ENCODE measurements at places on chromosomes 16 and 17.

GRCh38 chr17:58364270-58364942 lies 12.4 kb upstream of the SUPT4H1 start:
- DNase-seq: no peak
- no peaks in the 10 kb centered on the region for H3K4me1 ChIP-seq
- no peak overlapping the region for H3K4me3 ChIP-seq
- H3K27me3 ChIP-seq: no peaks in the 10 kb centered on the region
- no peaks in the 10 kb centered on the region for H3K36me3 ChIP-seq
- no peak overlapping the region for H3K27ac ChIP-seq

DNA sequence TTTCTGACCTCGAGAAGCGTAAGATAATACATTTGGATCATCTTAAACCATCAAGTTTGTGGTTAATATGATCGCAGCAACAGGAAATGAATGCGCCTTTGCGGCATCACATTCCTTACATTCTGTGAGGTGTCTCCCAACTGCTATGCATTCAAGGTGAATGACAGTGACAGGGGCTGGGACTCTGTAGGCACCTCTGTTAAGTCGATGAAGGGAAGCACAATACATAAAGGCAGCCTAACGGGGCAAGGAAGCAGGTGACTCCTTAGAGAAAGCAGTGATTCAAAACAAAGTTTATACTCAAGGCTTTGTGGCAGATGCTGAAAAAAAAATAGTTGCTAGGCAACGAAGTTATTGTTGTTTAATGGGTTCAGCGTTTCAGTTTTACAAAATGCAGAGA lies 21.6 kb upstream of the EVPL start:
- H3K4me3 ChIP-seq: no peak overlapping the region
- no peaks in the 10 kb centered on the region for H3K27me3 ChIP-seq
- DNase-seq: no peak
- H3K36me3 ChIP-seq: peaks cover 59% of the 10 kb centered on the region
- peak overlapping the region; percentile 23 for H3K27ac ChIP-seq
- peaks cover 32% of the 10 kb centered on the region for H3K4me1 ChIP-seq

- DNase-seq: no peak
- H3K27me3 ChIP-seq: no peaks in the 10 kb centered on the region
- H3K27ac ChIP-seq: no peak overlapping the region
- no peaks in the 10 kb centered on the region for H3K36me3 ChIP-seq
Observed at GRCh38 chr16:10240854-10241613, 58.8 kb upstream of the GRIN2A start.

- no peaks in the 10 kb centered on the region for H3K4me1 ChIP-seq
- peaks cover 69% of the 10 kb centered on the region for H3K36me3 ChIP-seq
- DNase-seq: no peak
- H3K4me3 ChIP-seq: no peak overlapping the region
- no peak overlapping the region for H3K27ac ChIP-seq
Observed at GRCh38 chr17:18247613-18248001, 10.9 kb downstream of the FLII start.

DNA sequence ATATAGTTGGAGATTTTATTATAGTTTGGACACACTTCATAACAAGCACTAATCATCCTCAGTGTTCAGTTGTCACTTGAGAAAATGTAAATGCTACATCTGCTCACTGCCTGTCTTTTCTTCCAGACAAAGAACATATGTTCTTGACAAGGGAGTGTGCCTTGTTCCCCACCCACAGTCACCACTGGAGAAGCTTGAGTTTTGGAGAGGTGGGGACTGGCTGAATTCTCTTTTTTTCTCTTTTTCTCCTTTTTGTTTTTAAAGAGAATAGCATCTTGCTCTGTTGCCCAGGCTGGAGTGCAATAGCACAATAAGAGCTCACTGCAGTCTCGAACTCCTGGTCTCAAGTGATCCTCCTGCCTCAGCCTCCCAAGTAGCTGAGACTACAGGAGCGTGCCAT lies 15.5 kb downstream of the RPRML start:
- H3K36me3 ChIP-seq: no peaks in the 10 kb centered on the region
- no peaks in the 10 kb centered on the region for H3K4me1 ChIP-seq
- no peak for DNase-seq
- H3K27me3 ChIP-seq: no peaks in the 10 kb centered on the region
- no peak overlapping the region for H3K27ac ChIP-seq

DNA sequence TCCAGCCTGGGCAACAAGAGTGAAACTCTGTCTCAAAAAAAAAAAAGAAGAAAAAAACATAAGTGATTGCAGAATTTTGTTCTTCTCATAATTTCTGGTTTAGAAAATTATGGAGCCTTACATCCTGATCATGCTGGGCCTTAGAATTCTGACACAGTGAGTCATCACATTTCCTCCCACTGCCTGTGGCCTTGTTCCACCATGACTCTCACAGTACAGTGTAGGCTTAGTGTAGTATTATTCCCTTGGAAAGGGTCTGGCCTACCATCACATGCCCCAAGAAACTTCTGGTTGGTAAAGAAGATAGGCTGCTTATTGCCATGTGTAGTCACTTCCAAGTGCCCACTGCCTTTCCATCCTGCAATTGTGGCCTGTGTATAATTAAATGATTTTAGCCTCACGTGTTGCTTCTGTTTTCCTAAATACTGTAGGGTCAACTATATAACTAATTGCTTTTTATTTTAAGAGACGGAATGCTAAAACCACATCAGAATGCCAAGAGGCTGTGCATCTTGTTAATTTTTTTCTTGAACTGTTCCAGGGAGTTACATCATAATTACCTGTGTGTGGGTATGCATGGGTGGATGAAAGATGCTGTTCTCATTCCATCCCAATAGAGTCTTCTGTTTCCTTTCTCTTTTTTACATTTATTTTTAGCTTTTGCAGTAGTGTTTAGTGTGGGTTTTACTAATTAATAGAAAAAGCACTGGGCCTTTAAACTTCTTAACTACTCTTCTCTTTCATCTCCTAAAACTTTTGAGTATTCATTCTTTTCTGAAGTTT lies 25.9 kb downstream of the OGFOD1 start:
- no peaks in the 10 kb centered on the region for H3K27me3 ChIP-seq
- DNase-seq: no peak
- no peaks in the 10 kb centered on the region for H3K4me1 ChIP-seq
- H3K27ac ChIP-seq: no peak overlapping the region
- H3K36me3 ChIP-seq: peaks cover 15% of the 10 kb centered on the region
- H3K4me3 ChIP-seq: no peak overlapping the region

DNA sequence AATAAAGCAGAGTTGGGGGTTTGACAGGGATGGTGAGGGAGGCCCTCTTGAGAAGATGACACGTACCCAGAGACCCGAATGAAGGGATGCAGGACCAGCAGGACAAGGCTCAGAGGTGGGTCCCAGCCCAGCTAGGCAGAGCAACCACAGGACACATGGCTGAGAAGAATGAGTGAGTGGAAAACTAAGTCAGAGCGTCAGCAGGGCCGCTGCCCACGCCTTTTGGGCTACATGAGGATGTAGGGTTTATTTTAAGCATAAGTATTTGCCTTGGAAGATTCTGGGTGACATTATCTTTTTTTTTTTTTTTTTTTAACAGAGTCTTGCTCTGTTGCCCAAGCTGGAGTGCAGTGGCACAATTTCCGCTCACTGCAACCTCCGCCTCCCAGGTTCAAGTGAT lies 176.0 kb downstream of the TMEM132E start:
- no peaks in the 10 kb centered on the region for H3K27me3 ChIP-seq
- no peaks in the 10 kb centered on the region for H3K36me3 ChIP-seq
- H3K4me3 ChIP-seq: no peak overlapping the region

- DNase-seq: no peak
- no peaks in the 10 kb centered on the region for H3K27me3 ChIP-seq
- H3K4me3 ChIP-seq: no peak within 1 kb of the TSS
- H3K36me3 ChIP-seq: no peaks in the 10 kb centered on the region
- H3K27ac ChIP-seq: no peak within 1 kb of the TSS
Observed at GRCh38 chr17:58328195-58329034, at the start of gene TSPOAP1. Gene TSPOAP1 (minus strand): TSS chr17:58328795. CDS start chr17:58327920, 875 bp downstream.

DNA sequence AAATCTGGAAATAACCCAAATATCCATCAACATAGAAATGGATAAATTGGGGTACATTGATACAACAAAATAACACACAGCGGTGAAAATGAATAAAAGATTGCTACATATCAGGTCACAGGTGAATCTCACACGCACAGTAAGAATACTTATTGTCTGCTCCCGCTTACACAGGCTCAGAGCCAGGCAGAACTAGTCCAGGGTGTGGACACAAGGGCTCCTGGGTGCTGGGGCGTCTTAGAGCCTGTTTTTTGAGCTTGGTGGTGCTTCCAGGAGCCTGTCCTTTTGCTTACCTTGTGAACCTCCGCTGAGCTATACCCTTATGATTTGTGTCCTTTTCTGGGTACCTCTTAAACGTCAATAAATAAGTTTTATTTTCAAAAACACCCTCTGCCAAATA lies 19.8 kb upstream of the C16orf74 start:
- no peak for DNase-seq
- no peak overlapping the region for H3K4me3 ChIP-seq
- H3K36me3 ChIP-seq: no peaks in the 10 kb centered on the region
- no peak overlapping the region for H3K27ac ChIP-seq
- H3K4me1 ChIP-seq: no peaks in the 10 kb centered on the region
- H3K27me3 ChIP-seq: no peaks in the 10 kb centered on the region

- no peaks in the 10 kb centered on the region for H3K36me3 ChIP-seq
- H3K4me1 ChIP-seq: no peaks in the 10 kb centered on the region
- no peaks in the 10 kb centered on the region for H3K27me3 ChIP-seq
- H3K4me3 ChIP-seq: no peak overlapping the region
- DNase-seq: no peak
Observed at GRCh38 chr17:8680466-8681169, 50.1 kb upstream of the MYH10 start.

DNA sequence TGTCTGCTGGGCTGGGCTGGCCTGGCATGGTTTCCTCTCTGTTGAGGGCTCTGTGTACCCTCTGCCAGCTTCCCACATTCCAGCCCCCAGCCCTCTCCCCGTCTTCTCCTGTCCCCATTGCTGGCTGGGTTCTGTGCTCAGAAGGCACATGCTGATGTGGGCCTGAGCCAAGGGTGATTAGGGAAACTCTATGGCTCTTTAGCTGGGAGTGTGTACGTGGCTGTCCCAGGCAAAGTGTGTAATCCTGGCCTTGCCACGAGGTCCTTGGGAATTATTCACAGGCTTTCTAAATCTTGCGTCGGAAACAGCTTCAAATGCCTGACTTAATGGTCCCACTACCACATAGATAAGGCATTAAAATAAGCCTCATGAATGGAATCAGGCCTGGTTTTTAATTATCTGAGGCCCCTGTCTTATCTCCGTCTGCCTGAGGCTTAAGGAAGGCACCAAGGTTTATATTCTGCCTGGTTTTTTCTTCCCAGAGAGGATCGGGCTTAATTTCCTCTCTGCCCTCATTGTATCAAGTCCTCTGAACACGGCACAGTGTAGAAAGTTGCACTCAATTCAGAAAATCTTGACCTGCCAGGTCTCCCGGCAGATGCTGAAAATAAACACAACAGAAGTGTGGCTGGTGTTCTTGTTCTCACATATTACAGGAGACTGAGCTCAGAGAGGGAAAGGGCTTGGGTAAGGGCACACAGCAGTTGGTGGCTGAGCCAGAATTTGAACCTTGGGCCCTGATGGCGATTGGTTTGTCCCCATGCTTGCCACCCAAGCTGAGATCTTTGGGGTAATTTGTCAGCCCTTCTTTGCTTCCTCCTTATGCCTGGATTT lies 52.9 kb upstream of the LGALS9 start:
- H3K36me3 ChIP-seq: no peaks in the 10 kb centered on the region
- H3K27me3 ChIP-seq: no peaks in the 10 kb centered on the region
- peak overlapping the region; percentile 97 for H3K27ac ChIP-seq
- DNase-seq: peak; percentile 72
- no peak overlapping the region for H3K4me3 ChIP-seq
- peaks cover 66% of the 10 kb centered on the region for H3K4me1 ChIP-seq

DNA sequence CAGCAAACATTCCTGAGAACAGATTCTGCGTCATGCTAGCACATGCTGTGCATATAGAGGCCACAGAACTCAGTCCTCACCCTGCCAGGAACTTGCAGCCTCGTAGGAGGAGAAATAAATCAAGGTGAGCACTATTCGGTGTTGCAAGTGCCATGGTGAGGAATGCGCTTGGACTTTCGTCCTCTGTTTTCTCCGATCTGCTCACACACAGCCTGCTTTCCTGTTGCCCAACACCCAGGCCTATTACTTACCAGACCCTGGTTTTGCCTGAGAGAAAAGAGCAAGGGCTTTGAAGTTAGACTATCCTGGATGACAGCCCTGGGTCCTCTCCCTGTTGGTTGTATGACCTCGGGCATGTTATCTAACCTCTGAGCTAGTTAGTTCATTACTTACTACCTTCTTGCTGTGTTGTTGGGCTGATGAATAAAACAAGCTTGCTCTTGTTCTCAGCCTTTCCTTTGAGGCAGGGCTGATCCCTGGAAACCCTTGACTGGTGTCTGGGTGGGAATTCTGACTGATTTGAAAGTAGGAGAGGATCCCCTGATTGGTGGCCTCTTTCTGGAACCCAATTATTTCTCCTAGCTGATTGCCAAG lies 2.9 kb downstream of the ACSF2 start:
- peak overlapping the region; percentile 76 for H3K27ac ChIP-seq
- no peaks in the 10 kb centered on the region for H3K36me3 ChIP-seq
- DNase-seq: peak; percentile 18

DNA sequence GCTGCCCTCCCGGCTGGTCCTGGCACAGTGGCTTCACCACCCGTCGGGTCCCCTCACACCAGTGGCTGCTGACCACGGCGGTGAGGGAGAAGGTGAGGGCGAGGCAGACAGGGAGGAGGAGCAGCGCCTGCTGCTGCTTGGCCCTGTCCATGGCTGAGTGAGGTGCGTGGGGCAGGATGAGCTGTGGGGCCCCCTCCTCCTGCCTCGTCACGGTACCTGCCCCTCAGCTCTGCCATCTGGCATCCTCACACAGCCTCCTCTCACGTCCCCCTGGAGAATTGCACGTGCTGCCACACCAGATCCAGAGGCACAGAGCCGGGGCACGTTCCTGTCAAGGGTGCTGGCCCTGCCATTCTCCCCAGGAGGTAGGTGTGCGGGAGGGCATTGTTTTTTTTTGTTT lies at the start of gene GSG1L2:
Gene GSG1L2 (minus strand): TSS at position 159 of the 400 bp plus-strand sequence. CDS start 8 bp downstream, at position 151.
- H3K4me3 ChIP-seq: no peak within 1 kb of the TSS
- H3K4me1 ChIP-seq: no peaks in the 10 kb centered on the region
- H3K27me3 ChIP-seq: no peaks in the 10 kb centered on the region
- no peak for DNase-seq
- H3K36me3 ChIP-seq: no peaks in the 10 kb centered on the region

- no peaks in the 10 kb centered on the region for H3K36me3 ChIP-seq
- H3K27me3 ChIP-seq: no peaks in the 10 kb centered on the region
- DNase-seq: no peak
- peaks cover 10% of the 10 kb centered on the region for H3K4me1 ChIP-seq
- no peak overlapping the region for H3K4me3 ChIP-seq
Observed at GRCh38 chr17:82000803-82001570, 21.7 kb downstream of the CENPX start.

DNA sequence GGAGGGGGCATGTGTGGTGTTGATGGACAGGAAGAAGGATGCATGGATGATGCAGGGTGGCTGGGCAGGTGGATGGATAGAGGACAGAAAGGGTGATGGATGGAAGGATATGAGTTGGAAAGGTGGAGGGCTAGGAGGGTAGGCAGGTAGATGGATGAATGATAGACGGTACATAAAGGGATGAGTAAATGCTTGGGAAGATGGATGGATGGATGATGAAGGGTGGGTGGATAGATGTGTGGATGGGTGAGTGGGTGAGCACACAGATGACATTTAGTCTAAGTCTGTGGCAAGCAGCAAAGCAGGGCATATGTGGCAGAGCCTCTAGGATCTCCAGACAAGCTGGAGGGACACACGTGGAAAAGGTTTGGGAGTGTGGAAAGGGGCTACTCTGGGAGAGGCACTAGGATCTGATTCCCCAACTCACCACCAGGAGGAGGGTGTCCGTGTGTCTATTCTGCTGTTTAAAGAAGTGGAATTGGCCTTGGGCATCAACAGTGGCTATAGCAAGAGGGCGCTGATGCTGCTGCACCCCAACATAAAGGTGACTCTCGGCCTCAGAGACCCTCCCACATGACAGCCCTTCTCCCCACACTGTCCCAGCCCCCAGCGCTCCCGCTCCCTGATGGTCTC lies 8.2 kb downstream of the PLD2 start:
- H3K4me1 ChIP-seq: no peaks in the 10 kb centered on the region
- no peak overlapping the region for H3K27ac ChIP-seq
- no peak for DNase-seq
- no peaks in the 10 kb centered on the region for H3K36me3 ChIP-seq

Measured in thyroid gland (tissue), 4 donors.